ENCODE measurements at places on chromosomes 5 and 9. TPM values are rescaled to one million over a fixed set of nuclear protein-coding genes. Genes with fewer than 3 reads are reported as not detected.

The IFNA2 gene
- polyA plus RNA-seq, result not detected

The GFRA3 gene
- polyA plus RNA-seq, result not detected

The TRMO gene
- polyA plus RNA-seq, result 12.6 TPM

The GOLM1 gene
- 75.0 TPM for polyA plus RNA-seq

The IL4 gene
- not detected for polyA plus RNA-seq

The DND1 gene
- 0.14 TPM for polyA plus RNA-seq

The PPP3R2 gene
- not detected for polyA plus RNA-seq

The SLC6A18 gene
- not detected for polyA plus RNA-seq

The PHF24 gene
- polyA plus RNA-seq, result not detected
